ENCODE measurements at places on chromosomes 7 and 10.
A peak's percentile ranks its signal among the peaks of the same experiment; 100 is the strongest.

GRCh38 chr10:88465765-88466164 lies 117.4 kb downstream of the RNLS start:
- DNase-seq, result no peak

DNA sequence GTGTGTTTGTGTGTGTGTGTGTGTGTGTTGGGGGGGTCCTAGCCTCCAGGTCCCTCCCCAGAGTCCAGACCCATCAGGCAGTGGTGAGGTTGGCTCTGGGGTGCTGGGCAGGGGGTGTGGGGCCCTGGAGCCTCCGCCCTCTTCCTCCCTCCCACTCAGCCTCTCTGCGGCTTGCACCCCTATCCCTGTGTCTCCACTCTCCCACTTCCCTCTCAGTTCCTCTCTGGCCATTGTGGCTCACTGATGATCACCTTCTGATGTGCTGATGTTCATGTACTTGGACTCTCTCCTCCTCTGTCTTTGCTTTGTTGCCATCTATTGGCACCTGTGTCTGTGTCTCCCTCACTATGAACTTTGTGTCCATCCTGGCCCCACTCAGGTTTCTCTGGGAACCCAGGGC lies 298.7 kb downstream of the ZEB1 start:
- no peak for DNase-seq

GRCh38 chr10:86367152-86367951 lies 757 bp upstream of the GRID1 start:
- DNase-seq, result no peak

DNA sequence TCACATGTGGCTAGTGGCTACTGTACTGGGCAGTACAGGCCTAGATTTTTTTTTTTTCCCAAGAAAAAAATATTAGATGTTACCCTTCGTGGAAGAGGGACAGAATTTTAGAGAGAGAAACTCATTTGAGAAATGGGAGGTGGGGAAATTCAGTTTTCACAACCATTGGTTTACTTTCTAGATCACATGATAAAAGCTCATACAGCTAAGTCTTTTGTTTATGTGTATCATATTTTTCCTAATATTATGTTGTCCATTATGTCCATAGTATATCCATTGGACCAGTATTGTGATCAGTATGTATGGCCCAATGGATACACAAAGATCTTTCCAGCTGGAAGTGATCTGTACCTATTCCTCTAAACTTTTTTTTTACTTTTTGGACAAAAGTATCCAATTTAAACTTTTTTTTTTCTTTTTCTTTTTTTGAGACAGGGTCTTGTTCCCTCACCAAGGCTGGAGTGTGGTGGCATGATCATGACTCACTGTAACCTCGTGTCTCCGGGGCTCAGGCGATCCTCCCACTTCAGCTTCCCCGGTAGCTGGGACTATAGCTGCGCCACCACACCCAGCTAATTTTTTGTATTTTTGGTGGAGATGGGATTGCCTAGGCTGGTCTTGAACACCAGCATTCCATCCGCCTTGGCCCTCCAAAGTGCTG lies 4.1 kb downstream of the CALU start:
- no peak for DNase-seq

DNA sequence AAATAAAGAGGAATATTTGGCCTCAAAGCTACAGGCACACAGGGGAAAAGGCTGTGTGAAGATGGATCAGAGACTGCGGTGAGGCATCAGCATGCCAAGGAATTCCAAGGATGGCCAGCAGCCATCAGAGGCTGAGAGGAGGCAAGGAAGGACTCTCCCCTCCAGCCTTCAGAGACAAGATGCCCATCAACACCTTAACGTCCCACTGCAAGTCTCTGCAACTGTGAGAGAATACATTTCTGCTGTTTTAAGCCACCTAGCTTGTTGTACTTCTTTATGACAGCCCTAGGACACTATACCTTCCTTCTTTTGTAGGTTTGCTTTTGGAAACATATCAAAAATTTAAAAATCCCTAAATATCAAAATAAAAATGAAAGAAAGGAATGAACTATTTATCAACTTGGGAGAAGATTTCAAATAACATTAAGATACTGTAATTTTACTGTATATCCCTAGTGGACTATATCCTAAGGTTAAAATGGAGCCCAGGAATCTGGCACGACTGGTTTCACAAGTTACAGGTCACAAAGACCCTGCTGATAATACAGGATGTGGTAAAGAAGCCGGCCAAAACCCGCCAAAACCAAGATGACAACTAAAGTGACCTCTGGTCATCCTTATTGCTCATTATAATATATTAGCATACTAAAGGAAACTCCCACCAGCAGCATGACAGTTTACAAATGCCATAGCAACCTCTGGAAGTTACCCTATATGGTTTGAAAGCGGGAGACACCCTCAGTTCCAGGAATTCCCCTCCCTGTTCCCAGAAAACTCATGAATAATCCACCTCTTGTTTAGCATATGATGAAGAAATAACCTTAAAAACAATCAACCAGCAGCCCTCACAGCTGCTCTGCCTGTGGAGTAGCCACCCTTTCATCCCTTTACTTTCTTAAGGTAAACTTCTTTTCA lies 185.2 kb downstream of the AVL9 start:
- DNase-seq, result peak; percentile 28

DNA sequence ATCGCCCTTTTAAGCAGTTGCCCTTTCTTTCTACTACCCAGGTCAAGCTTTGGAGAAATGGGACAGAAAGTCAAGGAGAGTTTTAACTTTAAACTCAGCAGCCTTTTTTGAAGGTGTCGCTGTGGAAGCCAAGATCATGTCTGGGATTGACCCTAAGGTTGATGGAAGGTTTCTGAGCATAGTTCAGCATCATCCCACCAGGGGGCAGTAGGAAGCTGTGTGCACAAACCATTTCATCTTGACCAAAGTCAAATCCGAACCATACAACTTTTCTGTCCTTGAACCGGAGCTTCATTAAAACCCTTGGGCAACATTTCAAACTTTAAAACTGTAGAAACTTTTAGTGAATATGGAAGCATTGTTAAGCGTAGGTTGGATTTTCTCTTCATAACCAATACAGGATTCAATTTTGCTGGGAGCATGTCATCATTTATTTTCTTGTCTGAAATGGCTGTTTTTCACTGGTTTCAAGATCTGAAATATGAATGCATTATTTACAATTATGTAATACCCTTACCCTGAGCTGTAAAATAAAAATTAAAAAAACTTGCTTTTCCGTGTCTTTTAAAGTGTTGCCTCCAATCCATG lies 214.4 kb upstream of the KIAA1217 start:
- DNase-seq, result peak; percentile 2

- DNase-seq, result no peak
Observed at GRCh38 chr7:38478404-38478803, 152.8 kb downstream of the AMPH start.

GRCh38 chr10:94683214-94684054 lies at the start of gene CYP2C18:
Gene CYP2C18 (plus strand): TSS chr10:94683729. CDS start chr10:94683820, 91 bp downstream.
- DNase-seq, result no peak

- DNase-seq, result no peak
Observed at GRCh38 chr10:7407368-7408290, 3.2 kb downstream of the SFMBT2 start.

GRCh38 chr7:131688738-131689661 lies 132.6 kb upstream of the PODXL start:
- peak; percentile 52 for DNase-seq

GRCh38 chr7:69696054-69696591 lies 97.8 kb downstream of the AUTS2 start:
- no peak for DNase-seq

GRCh38 chr10:75546004-75546403 lies 114.6 kb downstream of the LRMDA start:
- DNase-seq, result no peak

DNA sequence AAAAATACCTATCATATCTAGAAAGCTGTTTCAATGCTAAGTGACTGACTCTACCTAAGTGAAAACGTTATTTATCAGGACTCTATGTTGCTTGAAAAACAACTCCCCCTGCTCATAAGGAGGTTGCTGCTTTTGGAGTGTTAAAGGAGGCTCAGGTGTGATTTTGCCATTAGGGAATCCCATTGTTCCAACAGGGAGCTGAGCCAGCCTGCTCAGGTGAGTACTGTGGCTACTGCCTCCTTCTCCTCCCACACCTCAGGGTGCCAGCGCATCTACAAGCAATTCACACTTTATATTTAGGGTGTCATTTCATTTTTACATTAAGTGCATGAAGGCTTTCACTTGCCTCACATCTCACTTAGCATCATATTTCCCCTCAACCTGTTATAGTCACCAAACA lies 84.7 kb downstream of the SEM1 start:
- DNase-seq, result no peak

GRCh38 chr7:30971840-30972563 lies 8.2 kb downstream of the GHRHR start:
- DNase-seq, result no peak

GRCh38 chr10:128178302-128178958 lies 52.2 kb upstream of the MKI67 start:
- no peak for DNase-seq

- no peak for DNase-seq
Observed at GRCh38 chr7:128869944-128870285, 7.3 kb downstream of the ATP6V1F start.

GRCh38 chr10:9603972-9604371 lies 1413.7 kb upstream of the CELF2 start:
- DNase-seq, result no peak

DNA sequence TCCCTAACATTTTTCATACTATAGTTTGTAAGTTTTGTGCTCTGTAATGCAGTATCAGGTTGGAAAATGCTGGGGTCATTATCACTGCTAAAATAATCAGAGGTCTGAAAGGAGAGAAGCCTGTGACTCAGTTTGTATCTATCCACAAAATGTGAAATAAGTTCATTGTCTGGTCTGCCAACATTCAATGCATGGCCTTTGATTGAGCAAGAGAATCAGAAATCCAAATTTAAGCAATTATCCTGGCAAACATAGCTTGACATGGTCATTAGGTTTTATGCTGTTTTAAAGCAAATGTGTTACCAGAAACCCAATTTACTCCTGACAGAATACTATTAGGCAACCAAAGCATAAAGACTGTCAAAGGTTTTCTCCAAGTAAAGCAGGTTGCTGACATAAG lies 709.7 kb upstream of the SEMA3D start:
- DNase-seq, result no peak

DNA sequence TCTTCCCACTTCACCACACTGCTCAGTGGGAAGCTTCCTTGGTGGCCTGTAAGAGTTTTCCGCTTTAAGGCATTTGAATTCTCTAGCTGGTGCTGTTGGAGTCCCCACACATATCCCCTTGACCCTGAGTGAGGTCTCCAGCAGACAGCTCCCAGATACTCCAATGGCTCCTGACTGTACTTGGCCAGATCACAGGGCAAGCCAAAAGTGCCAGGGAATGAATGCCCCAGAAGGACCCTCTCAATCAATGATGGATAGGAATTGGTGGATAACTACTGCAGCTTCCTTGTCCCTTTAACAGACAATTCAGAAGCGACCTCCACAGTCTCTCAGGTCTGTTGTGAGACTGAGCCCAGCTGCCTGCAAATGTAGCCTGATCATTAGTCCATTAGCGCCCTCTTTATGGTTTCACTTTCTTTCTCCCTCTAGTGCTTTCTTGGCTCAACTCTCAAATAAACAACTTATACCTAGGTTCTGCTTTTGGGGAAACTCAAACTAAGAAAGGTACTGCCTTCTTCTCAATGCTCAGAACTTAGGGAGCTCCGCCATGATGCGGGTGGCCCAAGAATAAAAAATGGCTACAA lies 283.0 kb downstream of the TCF7L2 start:
- DNase-seq, result no peak

- DNase-seq, result no peak
Observed at GRCh38 chr7:140455743-140456142, 23.6 kb downstream of the MKRN1 start.

DNA sequence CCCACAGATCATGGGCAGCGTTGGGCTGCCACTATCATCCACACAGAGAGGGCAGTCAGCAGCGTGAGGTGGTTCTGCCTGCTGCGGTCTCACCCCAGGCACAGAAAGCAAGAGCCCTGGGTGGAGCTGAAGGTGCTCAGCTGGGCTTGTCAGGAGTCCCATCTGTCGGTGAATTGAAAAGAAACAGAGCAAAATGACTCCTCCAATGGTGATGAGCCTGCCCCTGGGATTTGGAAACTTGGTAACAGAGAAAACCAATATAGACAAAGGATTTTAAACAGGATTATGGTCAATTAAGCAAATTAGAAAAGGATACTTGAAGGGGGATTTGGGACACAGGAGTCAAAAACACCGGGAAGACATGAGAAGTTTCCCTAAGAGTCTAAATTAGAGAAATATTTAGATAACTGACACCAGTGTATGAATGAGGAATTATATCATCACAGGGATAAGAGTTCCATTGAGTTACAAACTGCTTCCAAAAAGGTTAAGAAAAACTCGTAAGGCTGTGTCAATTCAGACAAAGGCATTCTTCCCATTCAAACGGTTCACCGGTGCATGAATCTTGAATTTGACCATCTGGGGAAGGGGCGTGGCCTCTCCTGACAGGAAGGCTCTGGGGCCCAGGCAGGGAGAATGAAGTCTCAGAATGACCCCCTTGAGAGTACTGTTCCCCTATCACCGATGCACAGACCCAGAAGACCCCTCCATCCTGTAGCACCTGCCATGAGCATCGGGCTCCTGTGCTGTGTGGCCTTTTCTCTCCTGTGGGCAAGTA lies 70.0 kb upstream of the PRSS58 start:
- DNase-seq, result no peak

- DNase-seq, result peak; percentile 88
Observed at GRCh38 chr10:77919713-77920108, 6.8 kb downstream of the DLG5 start.

DNA sequence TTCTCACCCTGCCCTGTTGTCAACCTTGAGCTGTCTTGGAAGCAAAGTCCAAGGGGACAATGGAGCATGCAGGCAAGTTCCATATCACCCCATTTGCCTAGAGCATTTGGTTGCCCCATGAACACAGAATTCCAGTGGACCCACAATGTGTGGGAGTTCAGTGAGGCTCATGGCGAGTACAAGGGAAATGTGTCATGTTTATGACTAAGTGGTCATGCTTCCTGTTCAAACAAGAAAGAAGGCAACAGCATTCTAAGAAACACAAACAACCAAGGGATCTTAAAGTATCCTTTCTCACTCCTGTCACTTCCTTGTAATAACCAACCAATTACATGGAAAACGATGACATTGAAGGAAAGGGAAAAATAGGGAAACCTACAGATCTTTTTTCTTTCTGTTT lies 513.0 kb downstream of the INHBA start:
- DNase-seq, result peak; percentile 99

DNA sequence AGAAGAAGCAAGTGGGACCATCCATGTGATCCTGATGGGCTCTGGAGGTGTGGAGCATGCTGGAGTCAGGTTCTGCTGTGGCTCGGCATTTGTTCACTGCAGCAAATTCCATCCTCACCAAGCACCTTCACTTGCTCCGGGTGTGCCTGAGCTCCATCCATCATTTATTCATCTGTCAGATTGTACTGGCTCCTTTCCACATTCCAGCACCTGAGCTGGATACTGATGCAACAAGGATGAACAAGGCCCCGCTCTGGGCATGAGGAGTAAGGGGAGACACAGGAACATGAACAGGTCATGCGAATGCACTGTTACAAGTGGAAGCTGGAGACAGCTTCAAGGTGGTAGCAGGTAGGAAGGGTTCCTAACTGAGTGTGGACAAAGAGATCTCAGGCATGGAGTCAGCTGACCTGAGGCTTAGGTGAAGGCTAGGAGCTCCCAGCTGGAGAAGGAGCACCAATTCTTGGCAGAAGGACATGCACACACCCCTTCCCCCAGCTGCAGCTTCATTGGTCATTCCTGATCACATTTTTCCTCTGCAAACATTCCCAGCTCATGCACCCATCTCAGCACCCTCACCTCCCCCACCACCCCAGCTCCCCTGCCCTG lies 133.7 kb upstream of the ZMIZ1 start:
- no peak for DNase-seq

Data from HCEC 1CT (cell line).